ENCODE measurements at places on chromosomes 7 and 10.

DNA sequence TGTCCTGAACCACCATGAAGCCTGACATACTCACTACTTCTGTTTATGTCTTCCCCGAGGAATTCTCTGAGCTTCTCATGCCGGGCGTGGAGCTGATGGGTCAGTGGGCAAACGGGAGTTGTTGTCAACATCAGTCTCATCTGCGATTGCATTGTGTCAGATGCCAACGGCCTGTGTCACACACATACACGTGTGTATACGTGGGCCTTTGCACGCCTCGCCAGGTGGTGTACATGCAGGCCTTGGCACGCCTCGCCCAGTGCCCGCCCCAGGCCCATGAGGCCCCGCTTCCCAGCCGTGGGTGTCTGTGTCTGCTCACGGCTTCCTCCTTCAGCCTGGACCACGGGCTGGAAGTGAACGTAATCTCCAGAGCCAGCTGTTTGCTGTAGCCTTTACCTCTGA, 7.5 kb upstream of the CSGALNACT2 start:
- no peak for DNase-seq

GRCh38 chr7:25636871-25637283, 408.6 kb upstream of the NPVF start:
- no peak for DNase-seq

GRCh38 chr7:154519229-154519628, 467.0 kb downstream of the DPP6 start:
- DNase-seq = no peak

DNA sequence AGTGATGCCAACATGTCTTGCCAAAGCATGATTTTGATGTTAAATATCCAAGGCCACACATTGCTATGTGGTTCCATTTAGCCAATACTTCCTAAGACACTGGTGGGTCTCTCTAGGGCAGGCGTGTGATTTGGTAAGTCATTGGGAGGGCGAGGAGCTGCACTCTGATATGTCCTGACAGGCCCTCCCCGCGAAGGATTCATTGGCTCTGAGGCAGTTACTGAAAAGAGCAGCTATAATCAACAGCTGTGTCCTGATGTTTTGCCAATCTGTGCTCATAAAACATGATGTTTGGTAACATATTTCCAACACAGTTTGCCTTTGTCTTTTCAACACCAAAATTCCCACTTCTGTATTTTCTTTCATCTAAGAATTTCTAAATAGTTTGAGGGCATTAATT, 646.7 kb downstream of the PARD3 start:
- DNase-seq = no peak

- DNase-seq = peak; percentile 51
These were observed 623 bp downstream of the INPP5A start for GRCh38 chr10:132538031-132538789.

- no peak for DNase-seq
These were observed 193.1 kb downstream of the PHTF2 start for GRCh38 chr7:77991656-77992055.

GRCh38 chr7:18815261-18815960, 302.0 kb downstream of the TWIST1 start:
- DNase-seq = no peak

DNA sequence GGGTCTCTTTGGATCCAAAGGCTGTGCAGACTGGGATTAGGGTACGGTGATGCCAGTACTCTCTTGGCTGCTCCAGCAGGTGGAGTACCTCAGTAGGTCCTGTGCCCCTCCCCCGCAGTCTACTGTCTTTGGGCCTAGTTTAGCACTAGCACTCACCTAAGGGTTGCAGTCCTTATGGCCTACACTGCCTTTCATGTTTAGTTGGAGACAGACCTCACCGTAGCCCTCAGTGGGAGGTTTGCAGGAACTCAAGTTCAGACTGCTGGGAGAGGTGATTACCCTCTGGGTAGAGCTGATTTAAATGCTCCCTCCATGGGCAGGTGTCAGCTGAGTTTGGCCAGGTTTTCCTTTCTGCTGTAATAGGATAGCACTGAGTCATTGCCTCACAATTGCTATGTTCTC, 210.8 kb upstream of the TMEM196 start:
- DNase-seq = peak; percentile 2

DNA sequence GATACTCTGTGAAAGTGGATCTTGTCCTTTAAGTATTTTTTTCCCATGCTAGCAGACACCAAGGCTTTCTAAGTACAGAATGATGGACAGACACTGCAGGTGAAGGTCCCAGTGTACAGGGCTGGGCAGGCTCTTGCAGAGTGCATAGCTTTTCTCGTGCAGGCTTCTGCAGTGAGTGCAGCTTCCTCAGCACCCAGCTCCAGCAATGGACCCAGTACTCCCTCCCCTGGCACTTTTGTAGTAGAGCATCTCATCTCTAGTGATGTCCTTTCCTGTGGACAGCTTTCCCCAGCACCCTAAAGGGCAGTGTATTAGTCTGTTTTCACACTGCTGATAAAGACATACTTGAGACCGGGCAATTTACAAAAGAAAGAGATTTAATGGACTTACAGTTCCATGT, 104.3 kb downstream of the CUL2 start:
- no peak for DNase-seq

- DNase-seq = no peak
These were observed 83.4 kb downstream of the SLC25A13 start for GRCh38 chr7:96238474-96238873.

GRCh38 chr7:74017125-74017524, 10.8 kb upstream of the ELN start:
- no peak for DNase-seq

GRCh38 chr7:131538813-131539179, 17.6 kb downstream of the PODXL start:
- DNase-seq = no peak

GRCh38 chr10:104092749-104093148, 7.1 kb upstream of the COL17A1 start:
- no peak for DNase-seq

- DNase-seq = no peak
These were observed 5.5 kb upstream of the SLC25A13 start for GRCh38 chr7:96327429-96327828.

DNA sequence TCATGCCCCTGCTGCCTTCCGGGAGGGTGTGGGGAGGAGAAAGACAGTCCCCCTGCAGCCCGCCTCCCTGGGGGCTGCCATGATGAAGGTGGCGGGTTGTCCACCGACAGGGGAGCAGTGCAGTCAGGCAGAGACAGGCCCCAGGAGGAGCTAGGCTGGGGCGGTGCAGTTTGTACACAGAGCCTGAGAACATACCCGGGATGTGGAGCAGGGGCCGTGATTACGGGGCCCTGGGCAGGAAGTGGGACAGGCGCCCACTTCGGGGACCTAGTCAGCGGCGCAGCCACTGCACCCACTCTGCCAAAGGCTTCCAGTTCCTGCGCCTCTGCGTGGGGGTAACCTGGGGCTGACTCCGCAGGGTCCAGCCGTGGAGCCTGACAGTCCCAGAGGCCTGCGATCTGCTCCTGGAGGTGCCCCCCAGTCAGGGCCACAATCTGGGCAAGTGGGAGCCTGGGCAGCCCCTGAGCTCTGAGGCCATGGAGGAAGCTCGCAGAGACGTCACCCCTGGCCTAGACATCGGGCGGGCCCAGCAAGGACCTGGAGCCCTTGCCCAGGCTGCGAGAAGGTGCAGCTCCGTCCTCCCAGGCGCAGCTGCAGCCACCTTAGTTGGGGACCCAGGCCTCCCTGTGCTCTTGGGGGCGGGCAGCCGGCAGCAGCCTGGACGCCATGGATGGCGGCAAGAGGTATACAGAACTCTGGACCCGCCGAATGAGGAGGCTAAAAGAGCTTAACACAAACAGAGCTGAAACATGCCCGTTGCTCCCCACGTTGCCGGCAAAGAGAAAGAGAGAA, 1356.8 kb downstream of the XPNPEP1 start:
- no peak for DNase-seq

GRCh38 chr7:119783799-119784198, 489.2 kb upstream of the KCND2 start:
- no peak for DNase-seq

DNA sequence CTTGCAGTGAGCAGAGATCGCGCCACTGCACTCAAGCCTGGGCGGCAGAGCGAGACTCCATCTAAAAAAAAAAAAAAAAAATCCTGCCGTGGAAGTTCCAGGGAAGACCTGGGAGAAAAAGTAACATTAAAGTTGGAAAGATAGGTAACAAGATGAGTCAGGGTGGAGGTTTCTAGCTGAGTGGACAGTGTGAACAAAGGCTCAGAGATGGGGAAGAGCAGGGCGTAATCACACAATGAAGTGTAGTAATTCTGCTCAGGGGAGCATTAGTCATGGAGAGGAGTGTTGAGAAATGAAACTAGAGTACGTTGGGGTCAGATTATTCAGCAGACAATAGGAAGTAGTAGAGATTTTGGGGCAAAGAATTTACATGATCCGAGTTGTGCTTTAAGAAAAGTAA, 21.6 kb upstream of the WASL start:
- no peak for DNase-seq

DNA sequence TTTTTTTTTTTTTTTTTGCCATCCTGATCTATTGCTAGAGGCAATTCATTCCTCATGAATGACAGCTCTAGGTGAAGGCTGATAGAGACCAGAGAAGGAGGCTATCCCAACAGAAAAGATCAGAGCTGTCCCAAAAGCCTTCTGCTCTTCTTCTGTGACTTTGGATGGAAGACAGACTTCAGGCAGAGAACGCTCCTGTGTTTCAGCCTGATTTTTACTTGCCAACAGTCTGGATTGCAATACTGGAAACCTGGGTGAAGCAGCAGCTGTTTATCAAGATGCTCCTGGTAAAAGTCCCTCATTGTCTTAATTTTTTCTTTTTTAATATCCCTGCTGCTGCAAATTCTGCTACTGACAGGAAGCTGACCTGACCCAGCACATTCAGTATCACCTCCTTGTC, 219.5 kb downstream of the CCDC3 start:
- no peak for DNase-seq

- DNase-seq = no peak
These were observed 68.9 kb upstream of the LEP start for GRCh38 chr7:128172151-128172550.

GRCh38 chr7:105454921-105455320, 66.2 kb upstream of the SRPK2 start:
- DNase-seq = no peak

GRCh38 chr10:22453320-22453719, 108.0 kb downstream of the SPAG6 start:
- no peak for DNase-seq

DNA sequence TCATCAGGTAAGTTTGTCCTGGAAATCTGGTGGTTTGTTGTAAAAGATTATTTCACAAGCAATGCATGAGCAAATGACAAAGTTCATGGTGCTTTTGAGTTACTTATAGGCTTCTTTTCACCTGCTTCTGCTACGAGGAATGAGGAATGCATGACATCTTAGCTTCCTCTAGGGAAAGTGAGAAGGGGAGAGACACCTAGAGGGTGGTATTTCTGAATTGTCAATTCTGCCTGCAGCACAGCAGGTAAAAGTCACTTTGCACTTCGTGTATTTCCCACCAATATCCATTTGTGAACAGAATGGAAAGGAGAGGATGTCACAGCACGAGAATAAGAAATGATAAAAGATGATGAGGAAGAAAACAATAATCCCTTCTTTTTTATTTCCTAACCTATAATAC, 153.4 kb upstream of the FEZF1 start:
- DNase-seq = no peak

GRCh38 chr7:101595246-101595645, 33.9 kb downstream of the MYL10 start:
- DNase-seq = no peak

DNA sequence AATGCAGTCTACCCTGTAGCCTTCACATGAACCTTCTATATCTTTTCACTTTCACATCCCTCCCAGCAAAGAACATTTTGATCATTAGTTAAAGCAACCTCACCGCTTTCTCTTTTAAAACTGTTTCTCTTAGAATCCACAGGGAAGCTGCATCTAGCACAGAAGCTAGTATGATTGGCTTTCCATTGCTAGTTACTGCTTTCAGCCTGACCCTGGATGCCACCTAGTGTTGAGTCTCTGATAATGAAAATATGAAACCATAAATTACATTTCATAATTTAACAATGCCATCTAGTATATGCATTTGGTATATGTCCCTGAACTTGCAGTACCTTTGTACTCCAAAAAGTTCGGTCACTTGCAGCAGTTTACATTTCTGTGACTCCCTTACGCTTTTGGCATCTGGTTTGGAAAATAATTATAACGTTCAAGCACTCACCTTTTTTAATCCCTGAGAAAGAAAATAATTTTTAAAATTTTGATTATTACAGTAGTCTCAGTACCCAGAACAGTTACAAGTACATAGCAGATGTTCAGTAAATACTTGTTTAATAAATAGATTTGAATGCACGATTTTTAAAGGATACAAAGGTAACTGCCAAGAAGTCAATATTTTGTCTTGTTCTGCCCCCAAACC, 22.7 kb downstream of the CISD1 start:
- DNase-seq = peak; percentile 55

- peak; percentile 79 for DNase-seq
These were observed 14.4 kb upstream of the YWHAG start for GRCh38 chr7:76372984-76373833.

GRCh38 chr10:44960088-44960460, 472 bp downstream of the RASSF4 start:
- DNase-seq = no peak

DNA sequence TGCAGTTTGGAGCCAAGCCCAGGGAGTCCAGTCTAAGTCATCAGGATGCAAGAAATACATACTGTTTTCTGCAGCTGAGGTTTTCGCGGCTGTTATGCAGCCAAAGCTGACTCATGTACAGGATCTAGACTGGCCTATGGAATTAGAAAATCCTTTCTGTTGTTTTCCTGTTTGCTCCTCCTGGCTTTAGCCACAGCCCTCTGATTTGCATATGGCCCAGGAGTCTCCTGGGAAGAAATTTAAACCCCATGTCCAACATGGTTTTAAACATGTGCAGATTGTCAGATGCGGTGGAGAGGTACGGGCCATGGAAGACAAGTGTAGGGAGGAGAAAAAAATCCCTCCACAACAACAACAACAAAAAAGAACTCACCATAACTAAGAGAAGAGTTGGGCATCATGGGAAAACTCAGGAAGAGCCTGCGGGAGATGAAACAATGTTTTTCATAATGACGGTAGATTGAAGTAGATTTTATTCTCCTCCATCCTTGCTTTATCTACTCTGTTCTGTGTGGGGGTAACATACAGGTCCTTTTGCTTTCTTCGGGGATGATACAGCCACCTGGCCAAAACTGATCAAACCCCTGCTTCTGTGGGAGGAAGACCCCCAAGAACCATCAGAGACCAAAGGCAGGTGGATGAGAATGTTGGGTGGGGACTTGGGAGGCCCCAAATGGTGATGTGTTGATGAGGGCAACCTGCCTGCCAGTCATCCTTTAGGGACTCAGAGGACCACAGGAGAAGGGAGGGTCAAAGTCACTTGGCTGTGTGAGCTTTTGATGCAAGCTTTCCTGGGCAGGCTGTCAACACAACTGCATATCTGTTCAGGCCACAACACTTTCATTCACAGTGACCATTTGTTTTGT, 29.8 kb upstream of the GNA12 start:
- no peak for DNase-seq

DNA sequence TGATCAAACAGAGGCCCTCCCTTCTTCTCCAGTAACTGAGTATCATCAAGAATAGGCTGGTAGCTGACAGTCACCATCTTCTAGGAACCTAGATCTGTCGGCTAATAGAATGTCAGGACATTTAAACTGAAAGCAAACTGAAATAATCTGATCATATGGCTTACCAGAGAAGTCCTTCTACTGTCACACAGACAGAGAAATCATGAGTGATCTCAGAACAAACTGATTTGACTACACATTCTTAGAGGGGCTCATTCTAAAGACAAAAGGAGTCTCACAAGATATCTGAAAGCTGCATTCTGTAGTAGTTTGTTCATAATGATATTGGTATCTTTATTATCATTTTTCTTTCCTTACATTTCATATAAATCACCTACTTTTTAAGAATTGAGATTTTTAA, 130.9 kb upstream of the ADCY1 start:
- DNase-seq = no peak

- no peak for DNase-seq
These were observed 45.7 kb downstream of the IMMP2L start for GRCh38 chr7:111516612-111517011.
